ENCODE measurements at places on chromosomes 2 and 18.

- no peak overlapping the region for H3K4me3 ChIP-seq
- H3K27me3 ChIP-seq = peaks cover 2% of the 10 kb centered on the region
- no peaks in the 10 kb centered on the region for H3K36me3 ChIP-seq
- no peaks in the 10 kb centered on the region for H3K4me1 ChIP-seq
- no peak for DNase-seq
Measured at GRCh38 chr18:21210278-21210677, 31.8 kb upstream of the GREB1L start.

DNA sequence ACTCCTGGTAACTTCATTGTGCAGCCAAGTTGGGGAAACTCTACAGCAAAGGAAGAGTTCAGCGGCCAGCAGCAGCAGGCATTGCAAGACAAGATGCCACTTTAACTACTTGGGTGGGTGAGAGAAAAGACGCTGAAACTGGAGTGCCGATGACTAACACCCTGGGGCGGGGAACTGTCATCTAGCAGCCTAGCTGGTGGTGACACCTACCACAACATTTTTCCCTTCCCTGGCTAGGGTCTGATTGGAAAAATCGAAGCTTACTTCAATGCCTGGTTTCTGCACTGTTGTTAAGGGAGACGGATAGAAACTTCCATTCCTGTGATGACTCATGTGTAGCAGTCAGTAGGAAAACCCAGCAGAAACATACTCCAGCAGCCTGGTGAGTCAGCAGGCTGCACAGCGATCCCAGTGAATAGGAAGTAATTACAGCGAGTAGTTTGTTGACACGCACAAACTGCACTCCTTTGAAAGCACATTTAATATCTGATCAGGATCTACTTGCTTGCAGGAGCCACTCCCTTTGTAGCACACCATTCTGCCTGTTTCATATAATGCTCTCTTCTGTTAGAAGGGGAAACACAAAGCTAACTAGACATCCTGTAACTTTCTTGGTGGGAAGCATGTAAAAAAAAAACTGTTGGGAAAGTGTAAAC lies 62.1 kb upstream of the MAPRE2 start:
- DNase-seq = peak; percentile 18
- H3K27ac ChIP-seq = no peak overlapping the region
- H3K36me3 ChIP-seq = no peaks in the 10 kb centered on the region
- peaks cover 15% of the 10 kb centered on the region for H3K27me3 ChIP-seq
- peak overlapping the region; percentile 85 for H3K4me3 ChIP-seq
- peaks cover 21% of the 10 kb centered on the region for H3K4me1 ChIP-seq

GRCh38 chr18:46313521-46313920 lies 209.3 kb downstream of the HAUS1 start:
- H3K4me1 ChIP-seq = no peaks in the 10 kb centered on the region
- no peaks in the 10 kb centered on the region for H3K36me3 ChIP-seq
- DNase-seq = no peak
- H3K27me3 ChIP-seq = no peaks in the 10 kb centered on the region

DNA sequence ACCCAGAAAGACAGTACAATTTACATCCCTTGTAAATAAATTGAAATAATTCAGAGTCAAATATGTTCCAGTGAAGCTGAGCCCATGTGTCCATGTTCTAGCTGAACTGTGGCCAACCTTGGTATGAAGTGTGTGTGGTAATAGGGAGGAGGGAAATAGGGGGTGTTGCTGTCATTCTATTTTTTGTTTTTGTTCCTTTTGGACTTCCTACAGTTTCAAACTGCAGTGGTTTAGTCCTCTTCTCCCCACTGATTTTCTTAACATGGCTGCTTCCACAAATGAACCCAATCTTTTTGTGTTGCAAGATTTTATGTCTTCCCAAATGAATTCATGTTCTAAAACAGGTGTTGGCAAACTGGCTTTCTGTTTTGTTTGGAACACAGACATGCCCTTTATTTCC lies 156.9 kb downstream of the CCBE1 start:
- peaks cover 6% of the 10 kb centered on the region for H3K4me1 ChIP-seq
- peaks cover 21% of the 10 kb centered on the region for H3K27me3 ChIP-seq
- H3K27ac ChIP-seq = no peak overlapping the region
- no peak overlapping the region for H3K4me3 ChIP-seq

- H3K27me3 ChIP-seq = peaks cover 17% of the 10 kb centered on the region
- no peak overlapping the region for H3K4me3 ChIP-seq
- peak overlapping the region; percentile 16 for H3K27ac ChIP-seq
- DNase-seq = no peak
- no peaks in the 10 kb centered on the region for H3K36me3 ChIP-seq
Measured at GRCh38 chr2:182971820-182972547, 66.3 kb downstream of the NCKAP1 start.

- H3K36me3 ChIP-seq = no peaks in the 10 kb centered on the region
- H3K27me3 ChIP-seq = no peaks in the 10 kb centered on the region
- no peaks in the 10 kb centered on the region for H3K4me1 ChIP-seq
Measured at GRCh38 chr2:202965810-202966460, 48.7 kb upstream of the NBEAL1 start.

DNA sequence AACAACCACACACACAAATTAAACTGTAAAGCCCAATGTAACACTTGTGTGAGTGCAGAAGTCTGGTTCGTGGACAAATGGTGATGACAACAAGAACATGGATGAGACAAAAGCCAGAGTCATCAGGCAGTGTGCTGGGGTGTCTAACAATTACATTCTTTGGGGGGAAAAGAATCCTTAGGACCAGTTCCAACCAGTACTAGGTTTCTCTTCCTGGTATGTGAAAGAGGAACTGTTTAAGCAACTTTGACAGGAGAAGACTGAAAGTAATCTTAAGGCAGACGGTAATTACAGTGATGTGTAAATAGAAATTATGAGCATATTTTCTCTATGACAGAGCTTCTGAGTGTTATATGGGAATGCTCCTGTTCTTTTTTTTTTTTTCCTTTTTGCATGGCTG lies 133.4 kb downstream of the AFF3 start:
- no peak overlapping the region for H3K27ac ChIP-seq
- H3K4me3 ChIP-seq = no peak overlapping the region
- H3K27me3 ChIP-seq = no peaks in the 10 kb centered on the region

- H3K36me3 ChIP-seq = peaks cover 2% of the 10 kb centered on the region
- no peaks in the 10 kb centered on the region for H3K27me3 ChIP-seq
- H3K4me1 ChIP-seq = peaks cover 20% of the 10 kb centered on the region
- no peak overlapping the region for H3K27ac ChIP-seq
Measured at GRCh38 chr2:68463287-68463877, 3.7 kb downstream of the FBXO48 start.

DNA sequence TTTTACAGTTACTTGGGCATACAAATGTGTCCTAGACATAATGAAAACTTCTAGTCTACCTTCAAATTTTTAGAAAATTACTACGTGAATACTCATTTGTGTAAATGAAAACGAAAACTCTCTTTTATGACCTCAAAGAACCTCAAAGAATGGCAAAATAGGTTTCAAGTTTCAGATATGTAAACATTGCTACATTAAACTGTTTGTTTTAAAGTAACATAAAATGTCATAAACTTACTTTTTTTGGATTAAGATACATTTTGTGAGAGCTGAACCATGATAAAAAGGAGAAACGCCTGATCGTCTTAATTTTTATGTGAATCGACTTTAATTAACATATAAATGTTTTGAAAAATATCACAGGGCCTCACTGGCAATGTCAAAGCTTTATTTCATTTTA lies 91.4 kb downstream of the PPP1R1C start:
- peaks cover 6% of the 10 kb centered on the region for H3K4me1 ChIP-seq
- H3K4me3 ChIP-seq = no peak overlapping the region
- H3K27ac ChIP-seq = no peak overlapping the region
- no peak for DNase-seq

- H3K4me1 ChIP-seq = peaks cover 9% of the 10 kb centered on the region
- no peaks in the 10 kb centered on the region for H3K27me3 ChIP-seq
- no peak overlapping the region for H3K4me3 ChIP-seq
- no peak for DNase-seq
- no peaks in the 10 kb centered on the region for H3K36me3 ChIP-seq
Measured at GRCh38 chr2:191177751-191178736, 27.2 kb upstream of the STAT4 start.

DNA sequence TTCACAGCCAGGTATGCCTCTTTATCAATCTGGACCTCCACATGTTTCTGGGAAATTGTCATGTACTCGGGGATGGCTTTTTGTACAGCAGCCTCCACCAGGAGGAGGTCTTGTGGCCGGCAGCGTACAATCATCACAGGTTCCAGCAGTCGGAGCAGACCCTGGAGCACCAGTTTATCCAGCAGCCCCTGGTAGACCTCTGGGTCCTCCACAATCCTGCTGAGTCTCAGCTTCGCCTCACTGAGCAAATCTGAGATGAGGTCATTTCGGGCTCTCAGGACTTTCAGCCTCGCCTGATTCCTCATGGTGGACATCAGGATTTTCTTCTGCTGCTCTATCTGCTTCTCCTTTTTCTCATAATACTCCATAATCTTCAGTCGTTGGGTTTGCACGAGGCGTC lies 32.8 kb downstream of the TMEM247 start:
- peaks cover 17% of the 10 kb centered on the region for H3K36me3 ChIP-seq
- no peak for DNase-seq
- H3K4me1 ChIP-seq = peaks cover 12% of the 10 kb centered on the region
- H3K27ac ChIP-seq = no peak overlapping the region

GRCh38 chr18:42363446-42364441 lies 408.7 kb downstream of the PIK3C3 start:
- no peaks in the 10 kb centered on the region for H3K36me3 ChIP-seq
- no peak overlapping the region for H3K4me3 ChIP-seq
- H3K4me1 ChIP-seq = no peaks in the 10 kb centered on the region
- no peak overlapping the region for H3K27ac ChIP-seq

All from stimulated activated naive B cell treated with anti-CD40 and anti-IgM and Interleukin-4, amounts not matched to agents 10 μg/mL and 1 μg/mL and 100 μg/mL, for 72 hours (primary cell).